ENCODE measurements at places on chromosomes 7 and 10.

DNA sequence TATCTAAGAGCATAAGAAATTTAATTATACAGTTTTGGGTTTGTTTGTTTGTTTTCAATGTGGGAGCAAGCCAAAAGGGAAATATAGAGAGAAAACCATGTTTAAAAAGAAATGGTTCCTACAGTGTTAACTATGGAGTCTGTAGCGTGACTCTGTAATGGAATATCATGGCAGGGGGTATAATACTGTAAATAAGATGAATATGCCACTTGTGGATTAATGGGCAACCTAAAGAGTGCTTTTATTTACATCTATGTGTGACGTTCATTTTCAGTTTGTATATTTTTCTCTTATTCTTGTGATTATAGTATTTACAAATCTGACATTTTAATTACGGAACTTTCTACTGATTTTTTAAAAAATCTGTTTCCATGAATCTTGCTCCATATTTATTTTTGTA is 95.9 kb downstream of the POLL start:
- DNase-seq = no peak

DNA sequence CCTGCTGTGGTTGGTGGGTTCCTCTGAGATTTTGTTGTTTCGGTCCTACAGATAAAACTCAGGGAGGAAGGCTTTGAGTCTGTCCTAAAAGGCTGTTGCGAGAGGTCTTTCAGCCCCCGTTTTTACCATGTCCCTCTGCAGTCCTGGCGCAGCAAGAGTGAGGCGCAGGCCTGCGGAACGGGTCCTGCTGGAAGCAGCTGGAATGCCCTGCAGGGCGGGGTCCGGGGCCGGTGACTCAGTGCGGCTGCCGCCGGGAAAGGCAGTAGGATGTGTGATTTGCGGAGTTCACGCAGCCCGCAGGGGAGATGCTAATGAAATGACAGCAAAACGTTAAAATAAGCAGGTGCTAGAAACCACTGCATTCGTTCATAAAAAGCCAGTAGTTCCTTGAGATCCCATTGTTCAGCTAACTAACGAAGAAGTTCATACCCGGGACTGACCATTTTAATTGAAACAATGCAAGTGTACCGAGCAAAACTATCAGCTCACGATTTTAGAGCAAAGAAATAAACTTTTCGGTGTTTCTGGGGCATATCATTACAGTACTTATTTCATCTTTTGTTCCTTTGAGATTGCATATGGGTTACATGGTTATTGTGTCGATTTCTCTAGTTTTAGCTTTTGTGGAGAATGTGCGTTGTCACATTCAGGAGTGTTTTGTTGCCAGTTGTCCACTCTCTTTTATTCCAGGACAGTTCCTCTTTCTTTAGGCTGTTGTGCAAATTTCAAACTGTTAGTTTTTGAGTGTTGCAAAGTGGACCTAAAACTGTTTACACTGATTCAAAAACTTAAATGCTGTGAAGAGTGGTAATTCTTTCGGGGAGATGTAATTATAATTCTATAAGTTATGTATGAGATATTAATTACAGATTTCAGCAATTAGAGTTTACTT is 783 bp downstream of the ANLN start:
- DNase-seq = peak; percentile 97

GRCh38 chr10:109823196-109823595 is 100.1 kb downstream of the XPNPEP1 start:
- DNase-seq = no peak

GRCh38 chr7:129778770-129779601 is 167.5 kb downstream of the NRF1 start:
- DNase-seq = peak; percentile 89

- no peak for DNase-seq
Measured at GRCh38 chr7:37495574-37496184, 47.0 kb upstream of the ELMO1 start.

DNA sequence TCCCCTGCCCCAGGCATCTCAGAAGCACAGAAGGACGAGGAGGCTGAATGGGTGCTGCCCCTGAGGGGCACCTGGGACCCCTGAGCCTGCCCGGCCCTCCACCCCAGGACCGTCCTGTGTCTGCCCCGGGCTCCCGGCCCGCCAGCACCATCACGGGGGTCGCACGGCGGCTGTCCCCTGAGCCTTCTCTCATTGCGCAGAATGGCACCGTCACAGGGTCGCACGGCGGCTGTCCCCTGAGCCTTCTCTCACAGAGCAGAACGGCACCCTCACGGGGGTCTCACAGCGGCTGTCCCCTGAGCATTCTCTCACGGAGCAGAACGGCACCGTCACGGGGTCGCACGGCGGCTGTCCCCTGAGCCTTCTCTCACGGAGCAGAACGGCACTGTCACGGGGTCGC is 31.5 kb downstream of the FAM20C start:
- no peak for DNase-seq

GRCh38 chr10:122655524-122656307 is 43.9 kb downstream of the C10orf120 start:
- DNase-seq = peak; percentile 56

- peak; percentile 43 for DNase-seq
Measured at GRCh38 chr7:157502701-157503111, 165.9 kb downstream of the DNAJB6 start.

DNA sequence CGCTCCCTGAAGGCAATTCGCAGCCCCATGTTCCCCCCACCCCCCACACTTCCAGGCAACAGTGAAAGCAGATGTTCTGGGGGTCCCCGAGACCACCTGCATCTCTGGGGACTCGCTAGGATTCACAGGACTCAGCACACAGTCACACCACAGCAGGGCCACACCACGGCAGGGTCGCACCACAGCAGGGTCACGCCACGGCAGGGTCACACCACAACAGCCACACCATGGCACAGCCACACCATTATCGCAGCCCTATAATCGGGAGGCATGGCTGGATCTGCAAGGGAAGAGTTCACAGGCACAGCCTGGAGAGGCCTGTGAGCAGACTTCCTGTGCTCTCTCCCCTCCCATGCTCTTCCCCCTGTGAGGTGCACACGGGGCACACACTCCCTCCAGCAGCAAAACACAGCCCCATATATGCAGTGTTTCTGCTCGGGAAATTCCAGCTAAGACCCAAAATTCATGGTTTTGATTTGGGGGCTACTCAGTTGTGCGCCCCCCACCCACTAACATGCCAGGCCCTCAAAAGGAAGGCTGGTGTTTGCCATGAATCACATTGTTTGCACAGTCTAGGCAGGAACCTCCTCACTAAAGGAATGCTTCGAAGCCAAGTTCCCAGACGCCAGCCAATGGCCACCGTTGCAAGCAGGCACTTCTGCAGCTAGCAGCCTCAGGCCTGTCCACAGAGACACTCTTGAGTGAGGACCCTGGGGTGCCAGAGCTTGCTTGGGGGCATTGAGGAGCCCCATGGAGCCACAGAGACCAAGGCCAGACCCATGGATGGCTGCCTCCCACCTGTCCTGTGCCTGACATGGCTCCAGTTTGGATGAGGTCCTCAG is 7.0 kb upstream of the DPYSL4 start:
- no peak for DNase-seq

- DNase-seq = no peak
Measured at GRCh38 chr7:20503278-20503950, 112.1 kb upstream of the ABCB5 start.

GRCh38 chr10:49653273-49653929 is 26.1 kb upstream of the C10orf53 start:
- DNase-seq = no peak

DNA sequence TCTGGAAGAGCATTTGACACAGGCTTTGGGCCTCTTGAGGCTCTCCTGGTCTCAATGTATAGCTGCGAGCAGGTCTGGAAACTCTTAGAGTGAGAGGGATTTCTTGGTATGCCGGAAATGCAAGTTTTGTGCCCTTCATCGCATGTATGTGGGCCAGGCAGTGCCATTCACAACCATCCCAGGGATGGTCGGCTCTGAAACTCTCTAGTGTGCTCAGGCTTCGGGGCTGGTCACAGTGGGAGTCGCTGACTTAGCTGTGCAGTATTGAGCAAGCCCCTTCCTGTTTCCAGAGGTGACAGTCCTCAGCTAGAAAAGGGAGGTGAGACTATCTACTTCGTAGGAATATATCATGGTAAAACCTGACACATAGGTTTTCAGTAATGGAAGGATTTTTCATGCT is 2.0 kb upstream of the AOAH start:
- DNase-seq = no peak

GRCh38 chr7:156929789-156930539 is 19.5 kb upstream of the NOM1 start:
- no peak for DNase-seq

- DNase-seq = peak; percentile 62
Measured at GRCh38 chr10:79390057-79390456, 42.8 kb downstream of the PPIF start.

- no peak for DNase-seq
Measured at GRCh38 chr7:2777898-2778535, 66.1 kb downstream of the GNA12 start.

DNA sequence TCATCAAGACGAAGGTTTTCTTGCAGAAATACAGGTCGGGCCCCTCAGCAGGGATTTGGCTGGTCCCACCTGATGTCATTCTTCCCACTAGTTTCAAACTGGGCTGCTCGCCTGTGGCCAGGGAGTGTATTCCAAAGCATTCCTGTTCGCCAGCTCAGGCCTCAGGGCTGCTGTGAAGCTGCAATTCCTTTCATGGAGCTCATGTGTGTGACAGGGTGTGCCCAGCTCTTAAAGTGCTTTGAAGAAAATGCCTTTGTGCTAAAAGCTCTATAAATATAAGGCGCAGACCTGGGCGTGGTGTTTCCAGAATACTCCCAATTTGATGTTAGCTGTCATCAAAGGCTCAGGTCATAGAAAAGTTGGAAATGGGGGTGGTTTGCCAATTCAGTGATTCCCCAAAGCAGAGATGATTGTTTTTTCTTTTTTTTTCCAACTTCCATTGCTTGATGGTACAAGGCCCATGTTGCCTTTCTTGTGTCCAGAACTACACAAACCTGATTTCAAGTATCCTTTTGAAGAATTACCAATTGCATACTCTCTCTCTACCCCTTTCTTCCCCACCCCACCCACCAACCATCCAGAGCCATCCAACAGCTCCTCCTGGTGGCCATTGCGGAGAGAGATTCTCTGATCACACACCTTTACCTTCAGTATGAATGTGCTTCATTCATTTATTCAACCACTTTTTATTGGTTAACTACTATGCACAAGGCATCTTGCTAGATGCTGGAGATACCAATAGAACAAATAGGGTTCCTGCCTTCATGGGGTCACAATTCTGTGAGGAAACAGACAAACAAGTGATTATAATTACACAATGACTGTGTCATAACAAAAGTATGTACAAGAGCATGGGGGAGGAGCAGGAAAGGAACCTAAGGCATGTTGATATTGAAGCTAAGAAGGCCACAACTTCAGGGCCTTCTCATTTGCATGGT is 297.3 kb upstream of the LYZL1 start:
- DNase-seq = peak; percentile 68

DNA sequence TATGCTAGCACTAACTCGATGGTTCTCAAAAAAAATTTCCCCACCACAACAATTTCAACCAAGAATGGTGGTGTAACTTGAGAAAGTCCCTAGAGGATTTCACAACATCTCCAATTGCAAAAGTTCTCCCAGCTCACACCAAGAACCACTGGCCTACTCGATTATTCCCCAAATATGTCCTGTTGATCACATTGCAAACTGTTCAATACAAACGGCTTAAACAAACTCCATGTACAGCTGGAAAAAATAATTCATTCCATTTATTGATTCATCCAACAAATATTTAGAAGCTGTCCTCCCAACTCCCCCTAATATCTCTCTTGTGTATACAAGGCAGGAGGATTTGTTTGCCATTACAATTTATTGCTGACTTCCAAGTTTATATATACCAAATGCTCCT is 19.1 kb downstream of the TMEM176B start:
- DNase-seq = no peak

DNA sequence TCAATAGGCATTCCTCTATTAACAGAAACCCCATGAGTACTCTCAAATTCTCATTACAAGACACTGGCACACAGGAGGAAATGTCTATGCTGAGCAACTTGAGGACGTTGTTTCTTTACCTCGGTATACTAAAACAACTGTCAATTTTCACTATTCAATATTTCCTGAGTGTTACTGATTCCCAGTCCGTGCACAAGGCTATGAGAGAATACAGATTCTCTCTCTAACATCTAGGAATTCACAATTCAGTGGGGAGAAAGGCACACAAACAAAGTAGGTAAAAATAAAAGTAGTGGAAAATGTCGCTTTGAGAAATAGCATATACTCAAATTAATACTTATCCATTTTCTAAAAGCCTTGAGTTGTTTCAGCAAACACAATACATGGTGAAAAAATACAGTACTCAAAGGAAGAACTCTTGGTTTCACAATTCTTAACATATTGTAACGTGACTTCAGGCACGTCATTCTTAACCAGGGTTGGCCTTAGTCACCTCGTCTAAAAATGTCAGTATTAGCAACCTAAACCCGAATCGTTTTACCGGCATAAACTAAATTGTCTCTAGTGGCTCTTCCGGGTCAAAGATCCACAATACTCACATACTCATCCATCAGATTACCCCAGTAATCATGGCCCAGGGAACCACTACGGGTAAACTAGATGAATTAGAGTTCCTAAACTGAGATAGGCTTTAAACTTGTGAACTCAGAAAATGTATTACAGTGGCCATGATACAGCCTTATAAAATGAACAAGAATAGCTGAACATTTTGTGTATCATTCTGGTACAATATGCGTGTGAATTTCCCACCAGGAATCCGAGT is 1.5 kb downstream of the IPMK start:
- DNase-seq = peak; percentile 82

DNA sequence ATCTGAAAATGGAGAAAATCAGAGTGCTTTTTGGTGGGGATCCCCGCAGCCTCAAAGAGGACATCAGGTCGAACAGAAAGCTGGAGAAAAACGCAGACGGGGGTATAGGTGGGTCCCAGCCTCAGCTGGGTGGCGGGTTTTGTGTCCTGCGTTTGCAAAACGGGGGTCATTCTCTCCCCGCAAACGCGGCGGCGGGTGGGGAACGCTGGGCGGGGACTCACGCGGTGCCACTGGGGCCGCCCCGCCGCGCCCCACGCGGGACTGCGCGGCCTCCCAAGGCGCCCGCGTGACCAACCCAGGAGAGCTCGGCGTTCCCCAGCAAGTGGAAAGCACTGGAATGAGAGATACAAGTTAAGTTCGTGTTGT is 806 bp upstream of the VIPR2 start:
- no peak for DNase-seq

- no peak for DNase-seq
Measured at GRCh38 chr7:42263971-42264370, 27.0 kb upstream of the GLI3 start.

DNA sequence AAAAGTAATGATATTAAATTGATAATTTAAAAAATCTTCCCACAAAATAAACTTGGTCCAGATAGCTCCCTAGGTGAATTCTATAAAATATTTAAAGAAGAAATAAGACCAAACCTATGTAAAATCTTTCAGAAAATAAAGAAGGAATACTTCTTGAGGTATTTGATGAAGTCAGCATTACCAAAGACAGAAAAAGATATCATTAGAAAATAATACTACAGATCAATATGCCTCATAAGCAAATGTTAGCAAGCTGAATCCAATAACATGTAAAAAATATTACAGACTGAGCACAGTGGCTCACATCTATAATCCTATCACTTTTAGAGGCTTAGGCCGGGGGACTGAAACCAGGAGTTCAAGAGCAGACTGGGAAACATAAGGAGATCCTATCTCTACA is 30.0 kb downstream of the TMEM26 start:
- no peak for DNase-seq

All from osteoblast (primary cell).